ENCODE measurements at places on chromosomes 1 and 21. TPM values are rescaled to one million over a fixed set of nuclear protein-coding genes. Genes with fewer than 3 reads are reported as not detected.

- DNase-seq = peak; percentile 71
Observed at GRCh38 chr1:179124873-179125272, 43.0 kb downstream of the TOR3A start.

OVAAL gene
- 0.05 TPM for total RNA-seq

- no peak for DNase-seq
Observed at GRCh38 chr21:31332525-31332924, 11.5 kb downstream of the TIAM1 start.

MAP1LC3C gene
- total RNA-seq = not detected

CLCA2 gene
- 0.30 TPM for total RNA-seq

GRCh38 chr1:51506537-51506936 lies 12.5 kb downstream of the EPS15 start:
- peak; percentile 86 for DNase-seq

DNA sequence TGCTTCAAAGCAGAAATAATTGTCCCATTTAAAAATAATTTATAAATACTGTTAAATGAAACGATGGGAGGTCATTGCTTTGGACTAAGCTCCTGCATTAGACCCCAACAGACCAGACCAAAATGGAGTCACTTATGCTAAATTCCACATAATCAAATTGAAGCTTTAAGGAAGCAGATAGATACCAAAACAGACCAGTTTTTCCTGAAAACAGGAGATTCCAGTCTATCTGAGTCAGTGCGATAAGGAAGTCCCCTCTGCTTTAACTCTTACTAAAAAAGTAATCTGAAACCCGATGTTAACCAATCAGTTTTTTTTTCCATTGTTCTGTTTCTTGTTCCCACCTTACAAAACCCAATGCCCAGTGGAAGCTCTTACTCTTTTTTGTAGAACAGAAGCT lies 16.2 kb upstream of the DNASE2B start:
- no peak for DNase-seq

ATP1A2 gene
- total RNA-seq = not detected

DNA sequence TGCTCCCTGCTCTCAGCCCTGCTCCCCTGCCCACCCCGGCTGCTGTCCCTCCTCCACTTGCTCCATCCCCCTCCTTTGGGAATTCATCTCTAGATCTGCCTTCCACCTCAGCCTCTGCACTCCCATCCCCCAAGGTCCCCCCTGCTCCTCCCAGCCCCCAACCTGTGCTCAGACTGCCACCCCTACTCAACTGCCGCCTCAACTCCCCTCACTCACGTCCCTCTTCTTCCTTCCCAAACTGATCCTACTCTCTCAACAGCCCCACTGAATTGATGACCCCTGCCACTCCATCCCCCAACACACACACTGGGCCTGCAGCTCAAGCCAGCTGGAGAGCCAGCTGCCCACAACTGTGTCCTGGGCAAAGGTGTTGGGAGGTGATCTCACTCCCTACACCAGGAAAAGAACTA lies 15.8 kb upstream of the ETV3L start:
- DNase-seq = no peak

DNA sequence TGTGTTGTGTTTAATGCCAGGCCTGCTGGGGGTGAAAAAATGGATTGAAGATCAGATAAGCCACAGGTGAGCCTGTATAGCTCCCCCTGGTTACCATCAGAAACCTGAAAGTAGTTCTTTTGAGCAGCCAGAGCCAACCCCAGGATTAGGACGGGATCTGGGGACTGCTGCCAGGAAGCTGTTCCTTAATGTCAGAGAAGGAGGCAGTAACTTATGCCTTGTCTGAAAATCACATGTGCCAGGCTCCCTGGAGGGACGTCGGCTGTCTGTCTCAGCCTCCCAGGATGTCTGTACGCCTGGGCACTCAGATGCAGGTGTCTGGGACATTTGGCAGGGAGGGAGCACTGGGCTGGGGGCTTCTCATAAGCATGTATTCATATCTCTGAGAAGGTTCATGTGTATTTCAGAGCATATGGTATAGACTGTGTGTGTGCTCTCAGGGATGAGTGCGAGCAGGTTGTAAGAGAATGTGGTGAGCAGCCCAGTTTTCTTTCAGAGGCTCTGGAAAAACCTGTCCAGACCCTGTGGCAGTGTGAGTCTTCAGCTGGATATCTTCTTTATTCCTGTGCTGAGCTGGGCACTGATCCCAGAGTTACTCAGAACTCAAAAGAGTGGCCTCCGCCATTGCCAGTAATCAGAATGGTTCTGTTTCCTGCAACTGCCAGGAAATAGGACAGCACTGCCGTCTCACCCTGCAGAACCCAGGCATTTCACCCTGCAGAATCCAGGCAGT lies 2.8 kb downstream of the FAM43B start:
- DNase-seq = peak; percentile 40

- no peak for DNase-seq
Observed at GRCh38 chr1:42551180-42551579, 88.1 kb downstream of the CCDC30 start.

- peak; percentile 87 for DNase-seq
Observed at GRCh38 chr1:31306278-31306677, 9.4 kb downstream of the ZCCHC17 start.

Measured in M059J (cell line).